ENCODE measurements at places on chromosomes 7 and 10. TPM values are rescaled to one million over a fixed set of nuclear protein-coding genes. Genes with fewer than 3 reads are reported as not detected.

Gene GIMAP7
- total RNA-seq = 1.8 TPM

Gene PLA2G12B
- total RNA-seq = not detected

Gene SLC13A1
- total RNA-seq = not detected

Gene FAM25C
- total RNA-seq = 39.2 TPM

Gene CFAP46
- total RNA-seq = 0.76 TPM

Gene TFEC
- total RNA-seq = 1.6 TPM

Gene SEPTIN14
- total RNA-seq = not detected

Gene ABCB4
- not detected for total RNA-seq

DNA sequence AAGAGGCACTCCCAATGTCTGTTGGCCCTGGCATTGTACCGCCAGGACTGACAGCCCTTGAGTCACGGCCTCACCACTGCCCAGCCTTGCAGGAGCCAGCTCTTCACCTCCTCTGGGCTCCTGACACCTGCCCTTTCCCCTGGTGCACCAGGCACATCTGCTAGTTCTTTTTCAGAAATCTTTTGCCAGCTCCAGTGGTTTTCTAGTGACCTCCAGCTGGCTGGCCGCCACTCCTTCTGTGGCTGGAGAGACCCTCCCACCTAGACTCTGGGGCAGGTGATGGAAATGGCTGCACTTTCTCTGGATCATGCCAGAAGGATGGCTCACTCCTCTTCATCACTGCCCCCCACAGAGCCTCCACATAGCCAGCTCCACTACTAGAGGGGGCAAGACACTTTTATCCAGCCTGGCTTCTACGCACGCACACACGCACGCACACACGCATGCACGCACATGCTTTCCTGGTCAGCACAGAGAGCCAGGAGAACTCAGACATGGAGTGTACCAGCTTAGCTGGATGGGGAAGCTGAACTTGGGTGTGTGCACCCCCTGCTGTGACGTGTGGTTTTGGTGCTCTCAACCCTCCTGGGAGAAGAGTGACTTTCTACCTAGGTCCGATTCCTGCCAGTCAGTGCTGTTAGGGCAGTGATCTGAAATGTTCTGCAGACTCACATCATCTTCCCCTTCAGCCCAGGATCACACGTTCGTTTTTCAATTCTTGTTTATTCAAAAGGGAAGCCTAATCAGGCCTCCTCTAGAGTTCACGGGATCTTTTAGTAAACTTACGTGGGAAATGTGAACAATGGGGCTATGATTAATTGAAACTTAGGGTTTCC is 222.0 kb downstream of the PRPF18 start:
- no peak for DNase-seq

GRCh38 chr10:46330894-46331293 is 44.1 kb downstream of the ANTXRL start:
- DNase-seq = no peak

DNA sequence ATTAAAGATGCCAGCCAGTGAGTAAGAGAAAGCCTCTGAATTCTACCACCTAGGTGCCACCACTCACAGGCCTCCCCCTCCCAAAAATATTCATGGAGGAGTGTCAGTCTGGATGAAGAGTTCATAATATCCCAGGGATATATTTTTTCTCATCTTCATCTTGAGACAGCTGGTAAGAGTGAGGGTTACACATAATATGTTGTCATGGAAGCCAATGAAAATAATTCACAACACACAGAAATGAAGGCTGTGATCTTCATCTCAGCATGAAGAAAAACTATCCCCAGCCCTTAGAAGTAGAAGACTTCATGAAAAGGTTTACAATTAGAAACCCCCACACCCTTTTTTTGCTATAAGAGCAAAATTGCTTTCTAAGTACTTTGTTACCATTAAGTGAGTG is 175.6 kb downstream of the DNAH11 start:
- no peak for DNase-seq

GRCh38 chr7:106163257-106163656 is 51.1 kb upstream of the SYPL1 start:
- no peak for DNase-seq

DNA sequence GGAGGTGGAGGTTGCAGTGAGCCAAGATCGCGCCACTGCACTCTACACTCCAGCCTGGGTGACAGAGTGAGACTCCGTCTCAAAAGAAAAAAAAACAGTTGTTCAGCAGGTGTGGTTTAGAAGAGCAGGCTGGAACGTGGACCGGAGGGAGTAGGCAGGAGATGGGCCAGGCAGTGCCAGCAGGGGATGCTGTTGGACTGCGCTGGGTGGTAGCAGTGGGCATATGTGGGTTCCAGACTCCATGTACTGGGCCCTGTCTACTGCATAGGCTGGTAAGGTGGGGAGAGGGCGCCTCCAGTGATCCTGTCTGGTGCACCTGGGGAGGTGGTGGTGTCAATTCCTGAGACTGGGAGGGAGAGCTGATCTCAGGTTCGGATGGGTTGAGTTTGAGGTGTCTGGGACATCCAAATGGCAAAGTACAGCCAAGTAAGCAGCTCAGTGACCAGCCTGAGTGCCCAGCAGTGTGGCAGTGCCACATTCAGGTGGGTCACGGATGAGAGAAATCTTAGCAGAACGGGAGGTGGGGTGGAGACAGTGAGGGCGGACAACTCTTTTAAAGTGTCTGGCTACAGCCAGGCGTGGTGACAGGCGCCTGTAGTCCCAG is 25.9 kb downstream of the SFXN4 start:
- no peak for DNase-seq

DNA sequence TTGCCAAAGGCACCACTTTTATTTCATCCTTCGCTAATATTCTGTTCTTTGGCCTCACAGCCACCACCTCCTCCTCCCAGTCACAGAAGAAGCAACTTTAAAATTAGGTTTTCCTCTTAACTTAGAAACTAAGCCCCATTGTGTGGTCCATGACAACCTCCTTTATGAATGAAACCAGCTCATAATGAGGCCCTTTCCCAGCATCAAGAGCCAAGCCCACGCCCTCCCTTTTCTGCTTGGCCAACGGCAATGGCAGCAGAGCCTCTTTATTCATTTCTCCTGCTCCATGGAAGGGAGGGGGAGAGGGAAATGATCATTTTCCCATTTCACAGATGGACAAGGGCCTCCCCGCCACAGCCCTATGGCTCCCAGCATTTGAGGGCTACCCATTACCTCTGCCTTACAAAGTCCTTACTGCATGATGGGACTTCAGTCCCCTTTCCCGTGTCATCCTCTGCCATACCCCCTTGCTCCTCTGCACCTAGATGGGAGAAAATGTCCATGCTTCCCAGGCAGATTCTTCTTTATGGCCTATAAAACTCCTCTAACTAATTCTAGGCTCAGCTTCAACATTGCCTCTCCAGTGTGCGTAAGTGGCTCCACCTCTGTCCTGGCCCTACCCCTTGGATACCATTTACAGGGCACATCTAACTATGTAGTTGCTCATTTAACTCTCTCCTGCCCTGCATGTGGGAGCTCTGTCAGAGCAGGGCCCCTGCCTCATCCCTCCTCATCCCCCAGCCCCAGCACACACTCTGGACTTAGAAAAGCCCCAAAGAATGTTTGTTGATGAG is 475.5 kb downstream of the RPS24 start:
- no peak for DNase-seq

DNA sequence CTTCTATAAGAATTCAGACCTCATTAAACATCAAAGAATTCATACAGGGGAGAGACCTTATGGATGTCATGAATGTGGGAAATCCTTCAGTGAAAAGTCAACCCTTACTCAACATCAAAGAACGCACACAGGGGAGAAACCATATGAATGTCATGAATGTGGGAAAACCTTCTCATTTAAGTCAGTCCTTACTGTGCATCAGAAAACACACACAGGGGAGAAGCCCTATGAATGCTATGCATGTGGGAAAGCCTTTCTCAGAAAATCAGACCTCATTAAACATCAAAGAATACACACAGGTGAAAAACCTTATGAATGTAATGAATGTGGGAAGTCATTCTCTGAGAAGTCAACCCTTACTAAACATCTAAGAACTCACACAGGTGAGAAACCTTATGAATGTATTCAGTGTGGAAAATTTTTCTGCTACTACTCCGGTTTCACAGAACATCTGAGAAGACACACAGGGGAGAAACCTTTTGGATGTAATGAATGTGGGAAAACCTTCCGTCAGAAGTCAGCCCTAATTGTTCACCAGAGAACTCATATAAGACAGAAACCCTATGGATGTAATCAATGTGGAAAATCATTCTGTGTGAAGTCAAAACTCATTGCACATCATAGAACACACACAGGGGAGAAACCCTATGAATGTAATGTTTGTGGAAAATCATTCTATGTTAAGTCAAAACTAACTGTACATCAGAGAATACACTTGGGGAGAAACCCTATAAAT is 24.1 kb downstream of the ZNF37A start:
- no peak for DNase-seq

GRCh38 chr7:96778263-96778662 is 68.6 kb upstream of the SEM1 start:
- no peak for DNase-seq

- DNase-seq = no peak
These were observed 154.3 kb upstream of the GNAI1 start for GRCh38 chr7:79980376-79980775.

- no peak for DNase-seq
These were observed 198.9 kb downstream of the SNX13 start for GRCh38 chr7:17741426-17741825.

DNA sequence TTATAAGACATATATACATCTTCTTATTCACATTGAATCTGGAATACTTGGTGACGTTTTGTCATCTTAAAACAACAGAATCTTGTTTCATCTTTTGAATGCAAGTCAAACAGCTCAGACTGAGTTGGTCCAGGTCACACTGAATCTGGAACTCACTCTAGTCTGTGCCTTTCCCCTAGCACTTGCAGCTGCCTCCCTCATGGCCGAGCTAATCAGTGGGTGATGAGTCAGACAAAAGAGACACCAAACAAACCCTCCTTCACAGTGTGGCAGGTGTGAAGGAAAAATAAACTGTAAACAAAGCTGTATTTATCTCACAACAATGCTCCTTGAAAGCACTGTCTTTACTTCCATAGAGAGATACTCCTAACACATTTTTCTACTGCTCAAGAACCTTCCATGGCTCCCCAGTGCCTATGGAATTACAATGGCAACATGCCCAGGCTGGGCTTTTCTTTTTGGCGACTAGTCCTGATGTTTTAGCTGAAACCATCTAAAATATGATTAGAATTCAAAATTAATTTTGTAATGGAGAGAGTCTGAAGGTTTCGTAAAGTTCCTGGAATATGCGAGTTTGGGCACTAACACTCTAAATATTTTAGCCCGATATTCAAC is 140.0 kb downstream of the ZNF365 start:
- DNase-seq = no peak

DNA sequence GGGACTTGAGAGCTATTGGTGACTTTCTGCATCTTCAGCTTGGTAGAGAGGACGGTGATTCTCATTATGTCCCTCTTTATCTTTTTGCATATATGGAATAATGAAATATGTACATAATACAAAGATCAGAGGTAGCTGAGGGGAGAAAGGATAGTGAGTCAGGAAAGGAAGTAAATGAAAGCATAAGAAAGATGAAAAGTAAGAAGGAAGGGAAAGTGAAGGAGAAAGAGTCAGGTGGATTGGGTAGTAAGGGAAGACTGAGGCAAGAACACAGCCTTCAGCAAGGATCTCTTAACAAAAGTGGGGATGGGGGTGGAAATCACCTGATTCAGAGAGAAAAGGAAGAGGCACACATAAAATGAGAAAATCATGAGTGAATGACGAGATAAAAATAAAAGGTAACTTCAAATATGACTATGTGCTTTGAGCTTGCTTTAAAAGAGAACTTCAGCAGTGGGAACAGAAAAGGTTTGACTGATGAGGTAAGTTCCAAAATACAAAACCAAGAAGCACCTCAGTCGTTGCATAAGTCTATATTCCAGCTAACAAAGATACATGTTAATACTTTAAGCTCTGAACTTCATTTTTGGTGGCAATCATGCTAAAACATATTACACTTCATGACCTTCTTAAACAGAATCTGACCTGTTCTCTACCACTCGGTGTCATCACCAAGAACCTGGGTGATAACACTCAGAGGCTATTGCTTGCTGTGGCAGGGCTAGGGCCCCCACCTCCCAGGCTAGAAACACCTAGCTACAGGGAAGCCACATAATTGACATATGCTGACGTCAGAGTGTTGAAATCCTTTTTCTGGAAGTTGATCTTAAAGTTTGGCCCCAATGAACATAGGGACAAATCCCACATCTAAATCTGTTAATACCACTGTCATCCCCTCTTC is 32.9 kb downstream of the NRCAM start:
- DNase-seq = no peak

DNA sequence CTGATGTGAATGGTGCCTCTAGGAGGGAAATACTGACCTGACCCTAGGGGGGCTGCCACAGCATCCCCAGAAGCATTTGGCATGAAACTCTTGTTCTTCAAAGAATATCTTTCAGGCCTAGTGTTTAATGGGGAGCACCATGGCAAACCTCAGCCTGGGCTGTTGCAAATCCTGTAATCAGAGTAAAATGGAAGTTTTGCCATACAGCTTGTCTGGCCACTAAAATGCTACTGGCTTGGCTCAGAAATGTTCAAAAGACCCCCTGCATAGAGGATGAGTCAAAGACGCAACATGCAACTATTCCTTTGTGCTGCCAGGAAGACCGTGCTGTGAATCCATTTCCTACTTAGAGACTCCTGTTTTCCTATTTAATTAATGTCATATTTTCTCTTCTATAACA is 26.7 kb downstream of the HECW1 start:
- DNase-seq = no peak

- no peak for DNase-seq
These were observed 87.3 kb downstream of the PPP1R3A start for GRCh38 chr7:113831556-113831955.

DNA sequence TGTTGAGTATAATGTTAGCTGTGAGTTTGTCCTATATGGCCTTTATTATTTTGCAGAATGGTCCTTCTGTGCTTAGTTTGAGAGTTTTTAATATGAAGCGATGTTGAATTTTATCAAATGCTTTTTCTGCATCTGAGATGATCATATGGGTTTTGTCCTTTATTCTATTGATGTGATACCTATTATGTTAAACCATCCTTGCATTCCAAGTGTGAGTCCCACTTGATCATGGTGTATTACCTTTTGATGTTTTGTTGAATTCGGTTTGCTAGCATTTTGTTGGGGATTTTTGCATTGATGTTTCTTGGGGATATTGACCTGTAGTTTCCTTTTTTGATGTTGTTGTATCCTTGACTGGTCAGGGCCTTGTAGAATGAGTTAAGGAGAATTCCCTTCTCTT is 166.4 kb downstream of the MLLT10 start:
- no peak for DNase-seq

DNA sequence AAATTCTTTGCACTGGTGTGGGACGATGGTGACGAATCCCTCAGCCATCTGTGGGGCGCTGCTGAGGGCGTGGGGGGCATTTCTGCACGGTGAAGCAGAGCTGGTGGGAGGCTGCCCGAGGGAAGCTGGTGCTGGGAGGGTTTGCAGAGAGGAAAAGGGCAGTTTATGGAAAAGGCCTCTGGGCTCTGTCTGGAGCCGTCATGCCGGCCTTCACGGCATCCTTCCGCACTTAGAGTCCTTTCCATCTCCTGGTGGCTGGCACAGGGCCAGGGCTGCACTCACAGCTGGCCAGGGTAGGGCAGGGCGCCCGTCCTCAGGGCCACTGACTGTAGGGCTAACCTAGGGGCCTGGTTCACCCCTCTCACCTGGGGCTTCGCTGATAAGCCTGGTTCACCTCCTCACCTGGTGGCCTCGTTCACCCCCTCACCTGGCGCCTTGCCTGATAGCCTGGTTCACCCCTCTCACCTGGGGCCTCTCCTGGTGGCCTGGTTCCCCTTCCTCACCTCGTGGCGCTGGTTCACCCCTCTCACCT is 598 bp upstream of the AMZ1 start:
- DNase-seq = no peak

GRCh38 chr7:47453093-47454061 is 128.5 kb downstream of the TNS3 start:
- no peak for DNase-seq

GRCh38 chr10:92766451-92766850 is 76.7 kb downstream of the HHEX start:
- no peak for DNase-seq

Measured in esophagus squamous epithelium (tissue), 5 donors.